ENCODE measurements at places on chromosomes 4 and X.
A peak's percentile ranks its signal among the peaks of the same experiment; 100 is the strongest.

DNA sequence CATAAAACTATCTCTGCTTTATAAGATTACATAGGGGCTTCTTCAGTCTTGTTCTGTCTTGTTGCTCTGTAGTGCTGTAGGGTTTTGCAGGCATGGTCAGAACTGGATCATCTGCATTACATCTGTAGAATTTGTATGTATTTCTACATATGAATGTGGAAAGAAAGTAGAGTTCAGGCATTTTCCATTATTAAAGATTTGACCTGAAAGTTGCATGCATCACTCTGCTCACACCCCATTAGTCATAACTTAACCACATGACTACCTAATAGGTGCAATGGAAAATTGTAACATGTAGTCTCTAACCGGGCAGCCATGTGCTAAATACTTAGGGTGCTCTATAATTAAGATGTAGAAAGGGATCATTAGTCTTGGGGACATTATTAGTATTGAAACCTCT lies 45.7 kb upstream of the AGA start:
- no peak for DNase-seq

- DNase-seq: no peak
These were observed 1.6 kb downstream of the OPRPN start for GRCh38 chr4:70399319-70399718.

DNA sequence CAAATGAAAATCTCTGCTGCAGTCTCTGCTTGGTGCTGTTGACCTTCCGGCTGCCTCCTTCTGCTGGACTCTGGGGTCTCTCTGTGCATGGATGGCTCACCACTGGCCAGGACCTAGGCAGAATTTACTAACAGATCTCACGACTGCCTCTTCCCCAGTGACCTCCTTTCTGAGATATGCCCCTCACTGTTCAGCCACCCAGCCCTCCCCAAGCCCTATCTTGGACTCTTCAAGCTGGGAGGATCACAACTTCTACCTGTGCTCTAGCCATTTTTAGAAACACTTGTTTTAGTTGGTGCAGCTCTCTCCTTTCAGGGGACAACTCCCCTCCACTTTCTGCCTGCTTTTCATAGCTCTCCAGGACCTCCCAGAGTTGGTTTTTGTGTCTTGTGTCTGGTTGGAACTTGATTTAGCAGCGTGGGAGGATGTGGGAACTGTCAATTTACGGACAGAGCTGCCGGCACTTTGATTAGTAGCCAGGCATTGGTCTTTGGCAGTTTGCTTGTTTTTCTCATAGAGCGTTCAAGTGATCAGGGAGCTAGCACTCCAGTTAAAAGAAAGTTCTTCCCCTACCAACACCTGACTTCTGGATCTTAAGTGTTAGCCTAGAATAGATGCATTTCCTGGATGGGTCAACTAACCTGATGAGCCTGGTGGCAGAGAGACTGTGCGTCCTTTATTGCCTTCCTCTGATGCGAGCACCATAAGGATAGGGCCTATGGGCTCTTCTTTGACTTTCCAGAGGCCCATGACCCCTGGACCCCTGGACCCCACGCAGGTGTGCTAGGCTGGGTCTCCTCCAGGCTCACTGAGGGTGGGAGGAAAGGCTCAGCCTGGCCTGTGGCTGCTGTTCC lies 6.5 kb downstream of the RGS12 start:
- DNase-seq: no peak

GRCh38 chr4:53267026-53267425 lies 98.8 kb downstream of the SCFD2 start:
- DNase-seq: no peak

GRCh38 chr4:186954956-186955355 lies 231.3 kb upstream of the FAT1 start:
- no peak for DNase-seq

- DNase-seq: no peak
These were observed 3.5 kb downstream of the SLIT2 start for GRCh38 chr4:20255251-20255586.

DNA sequence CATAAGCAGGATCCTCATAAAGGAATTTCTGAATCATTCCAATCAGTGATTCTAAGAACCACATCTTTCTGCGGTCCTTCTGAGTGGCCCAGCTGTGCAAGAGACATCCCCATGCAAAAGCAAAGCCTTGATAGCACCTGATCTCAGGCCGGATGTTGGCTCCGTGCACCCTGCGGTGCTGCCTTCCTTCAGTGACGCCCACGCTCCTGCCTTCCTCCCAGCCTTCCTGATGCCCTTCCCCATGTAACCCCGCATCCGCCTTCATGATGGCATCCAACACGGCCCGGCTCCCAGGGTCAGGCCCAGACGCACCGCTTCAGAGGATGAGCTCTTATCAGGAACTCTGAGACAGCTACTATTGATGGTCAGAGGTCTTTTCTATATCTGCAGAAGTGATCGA lies 20.4 kb upstream of the CYP4V2 start:
- DNase-seq: no peak

GRCh38 chr4:16154451-16154850 lies 70.6 kb upstream of the PROM1 start:
- DNase-seq: no peak

GRCh38 chrX:102784550-102784949 lies 64.0 kb downstream of the GPRASP3 start:
- no peak for DNase-seq

GRCh38 chrX:30673884-30674598 lies 20.8 kb downstream of the GK start:
- DNase-seq: no peak

DNA sequence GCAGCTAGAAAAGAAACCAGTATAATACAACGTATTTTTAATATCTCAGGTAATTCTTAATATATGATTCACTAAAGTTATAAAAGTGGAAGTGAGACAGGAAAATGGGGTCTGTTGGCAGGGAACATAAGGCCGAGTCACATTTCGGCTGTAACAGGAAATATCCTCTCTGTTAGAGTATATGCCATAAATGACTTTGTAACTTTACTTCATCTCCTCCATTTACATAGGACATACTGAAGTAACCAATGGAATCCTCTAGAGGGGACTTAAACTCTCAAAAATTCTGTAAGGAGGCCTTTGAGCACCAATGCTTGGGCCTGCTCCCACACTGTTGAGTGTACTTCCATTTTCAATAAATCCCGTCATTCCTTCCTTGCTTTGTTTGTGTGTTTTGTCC lies 71.3 kb downstream of the ANKRD17 start:
- no peak for DNase-seq

GRCh38 chrX:132217203-132218073 lies 1.8 kb downstream of the RAP2C start:
- DNase-seq: peak; percentile 66

DNA sequence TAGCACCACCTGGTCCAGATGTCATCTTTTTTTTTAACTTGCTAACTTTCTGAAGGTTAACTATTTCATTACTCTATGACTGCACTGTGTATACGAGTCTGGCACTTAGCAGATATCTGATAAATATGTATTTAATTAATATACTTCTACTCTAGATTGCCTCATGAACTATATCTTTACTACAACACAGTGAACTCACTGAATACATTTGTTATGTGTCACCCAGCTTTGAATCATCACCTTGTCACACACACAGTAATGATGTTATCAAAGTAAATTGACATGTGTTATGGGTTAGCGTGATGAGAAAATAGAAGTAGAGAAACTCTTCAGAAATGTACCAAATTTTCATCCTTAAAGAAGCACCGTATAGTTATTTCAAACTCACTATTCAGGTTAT lies 419.3 kb upstream of the ADGRL3 start:
- DNase-seq: no peak

- DNase-seq: no peak
These were observed 219.9 kb downstream of the SHOX start for GRCh38 chrX:850471-850916.

DNA sequence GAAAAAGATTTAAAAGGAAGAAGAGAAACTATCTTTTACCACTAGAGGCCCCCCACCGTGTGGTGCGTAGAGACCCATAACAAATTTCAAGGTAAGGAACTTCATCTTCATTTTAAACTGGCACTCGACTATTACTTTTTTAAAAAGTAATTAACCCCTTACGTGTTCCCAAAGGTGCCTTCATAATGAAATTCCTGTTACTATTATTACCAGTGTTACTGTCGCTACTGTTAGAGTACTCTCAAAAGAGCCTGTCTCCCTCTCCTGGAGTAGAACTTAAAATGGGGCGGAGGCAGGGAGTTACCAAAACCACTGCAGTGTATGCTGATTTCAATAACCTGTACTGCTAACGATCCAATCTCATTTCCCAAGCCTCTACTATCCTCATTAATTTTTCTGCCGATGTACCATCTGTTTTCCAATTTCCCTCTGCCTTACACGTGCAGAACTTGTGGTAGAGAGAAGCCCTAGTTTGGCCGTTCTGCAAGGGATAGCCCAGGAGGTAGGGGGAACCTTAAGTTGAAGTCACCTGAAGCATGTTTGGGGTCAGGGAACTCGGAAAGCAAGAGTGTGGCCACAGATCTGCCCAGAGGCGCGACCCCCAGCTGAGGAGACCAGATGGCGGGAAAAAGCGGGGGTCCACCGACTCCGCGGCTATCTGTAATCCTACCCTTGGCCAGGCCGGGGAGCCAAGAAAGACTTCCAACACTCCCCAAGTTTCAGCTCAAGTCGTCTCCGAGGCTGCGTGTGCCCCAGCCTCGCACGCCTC lies 720 bp upstream of the STK26 start:
- no peak for DNase-seq

GRCh38 chr4:37827030-37827685 lies 672 bp downstream of the PGM2 start:
- peak; percentile 24 for DNase-seq

DNA sequence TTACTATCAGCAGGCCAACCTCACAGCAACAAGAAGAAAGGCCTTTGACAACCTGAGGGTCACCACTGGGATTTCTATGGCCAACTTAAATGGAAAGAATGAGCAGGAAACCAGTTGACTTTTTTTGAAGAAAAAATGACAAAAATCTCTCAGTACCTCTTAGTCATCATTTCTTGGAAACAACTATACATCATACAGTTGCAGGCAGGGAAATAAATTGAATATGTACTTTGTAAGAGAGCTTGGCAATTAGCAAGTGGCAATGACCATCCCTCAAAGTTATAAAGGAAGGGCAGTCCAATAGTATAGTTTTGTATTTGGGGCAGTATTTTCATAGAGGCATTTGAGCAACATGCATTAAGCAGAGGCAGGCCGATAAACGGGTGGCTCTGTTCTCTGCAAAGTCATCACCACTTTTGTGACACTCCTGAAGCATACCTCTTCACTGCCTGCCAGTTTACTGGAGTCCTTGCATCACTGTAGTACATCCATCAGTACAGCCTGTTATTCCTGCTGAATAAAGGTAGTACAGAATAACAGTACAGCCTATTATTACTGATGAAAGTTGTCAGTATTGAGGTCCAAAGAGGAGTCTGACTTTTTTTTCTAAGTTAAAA lies 83.3 kb upstream of the AMELX start:
- no peak for DNase-seq

DNA sequence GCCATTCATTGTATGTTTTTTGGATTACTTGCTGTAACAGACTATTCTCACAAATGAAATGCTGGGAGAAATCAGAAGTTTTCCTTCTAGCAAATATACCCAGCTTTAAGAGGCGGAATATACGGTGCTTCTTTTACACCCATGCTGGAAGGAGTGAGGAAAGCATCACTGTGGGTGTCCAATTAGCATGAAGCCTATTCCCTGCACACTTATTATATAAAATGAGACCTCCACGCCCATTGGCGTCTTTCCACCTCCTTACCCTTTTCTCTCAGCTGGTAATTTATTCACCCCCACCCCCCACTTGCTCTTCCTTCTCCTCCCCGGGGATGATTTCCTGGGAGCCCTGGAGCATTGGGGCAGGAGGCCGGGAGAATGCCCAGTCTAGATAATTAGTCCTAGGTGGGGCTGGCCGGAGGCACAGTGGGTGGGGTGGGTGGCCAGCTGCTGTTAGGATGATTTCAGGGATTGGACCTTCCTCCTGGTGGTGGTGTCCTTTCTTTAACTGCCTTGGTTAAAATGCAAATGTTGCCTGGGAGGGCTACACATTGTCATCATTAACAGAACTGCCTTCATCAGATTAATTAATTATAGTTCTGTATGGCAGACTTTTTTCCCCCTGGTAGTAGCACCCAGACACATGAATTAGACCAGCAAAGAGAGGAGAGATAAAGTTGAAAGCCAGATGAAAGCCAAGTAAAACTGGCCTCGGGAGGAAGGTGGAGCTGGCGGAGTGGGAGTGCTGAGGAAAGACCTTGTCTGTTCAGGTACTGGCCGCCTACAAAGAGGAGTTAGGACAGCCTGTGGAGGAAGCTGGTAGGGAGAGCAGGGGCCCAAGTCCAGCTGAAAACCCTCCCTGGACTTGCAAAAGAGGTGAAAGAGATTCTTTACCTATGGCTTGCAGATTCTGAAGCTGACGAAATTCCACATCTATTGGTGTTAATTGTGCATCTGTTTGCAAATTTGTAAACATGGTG lies 11.4 kb downstream of the SHROOM2 start:
- DNase-seq: no peak

GRCh38 chr4:56128213-56128612 lies 179.5 kb downstream of the CEP135 start:
- no peak for DNase-seq

GRCh38 chrX:40578039-40578695 lies 2.6 kb upstream of the ATP6AP2 start:
- no peak for DNase-seq

DNA sequence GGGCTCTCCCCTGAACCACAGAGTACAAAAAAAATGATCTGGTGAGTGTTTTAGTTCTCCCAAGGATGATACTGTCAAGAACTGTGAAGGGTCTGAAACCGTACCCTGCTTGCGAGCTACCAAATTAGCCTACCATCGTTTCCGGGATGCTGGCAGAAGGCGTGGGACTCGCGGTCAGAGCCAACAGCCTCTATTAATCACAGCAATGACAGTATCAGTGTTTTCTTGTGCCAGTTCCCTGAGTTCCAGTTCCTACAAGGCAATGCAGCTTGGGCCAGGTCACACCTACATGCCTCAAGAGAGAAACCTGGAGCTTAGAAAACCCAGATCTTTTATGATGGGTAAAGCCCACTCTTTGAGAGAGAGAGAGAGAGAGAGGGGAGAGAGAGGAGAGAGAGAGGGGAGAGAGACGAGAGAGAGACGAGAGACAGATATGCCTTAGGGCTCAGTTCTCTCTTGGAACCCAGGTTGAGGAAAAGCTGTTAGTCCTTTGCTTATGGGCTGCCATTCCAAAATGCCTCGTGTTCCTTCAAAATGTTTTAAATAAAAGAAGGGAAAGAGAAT lies 327.8 kb downstream of the ARHGAP10 start:
- DNase-seq: no peak

GRCh38 chr4:88828842-88829571 lies 131.4 kb upstream of the NAP1L5 start:
- no peak for DNase-seq

DNA sequence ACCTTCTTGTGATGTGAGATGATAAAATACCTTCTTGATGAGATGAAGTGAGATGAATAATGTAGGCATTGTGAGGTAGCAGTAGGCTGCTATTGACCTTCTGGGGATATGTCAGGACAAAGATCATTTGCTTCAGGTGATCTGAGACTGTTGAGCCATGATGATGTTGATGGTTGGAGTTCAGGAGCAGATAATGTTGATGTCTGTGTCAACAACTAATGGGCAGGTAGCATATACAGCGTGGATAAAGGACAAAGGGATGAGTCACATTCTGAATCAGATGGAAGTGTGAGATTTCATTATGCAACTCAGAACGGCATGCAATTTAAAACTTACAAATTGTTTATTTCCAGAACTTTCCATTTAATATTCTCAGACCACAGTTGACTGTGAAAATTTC lies 57.3 kb downstream of the RAP1GDS1 start:
- DNase-seq: no peak

Measured in uterus (tissue), 4 donors.